CD4-positive, alpha-beta T cell treated with Interleukin-17A for 4 hours (primary cell): ENCODE measurements at places on chromosomes 7 and 10.

DNA sequence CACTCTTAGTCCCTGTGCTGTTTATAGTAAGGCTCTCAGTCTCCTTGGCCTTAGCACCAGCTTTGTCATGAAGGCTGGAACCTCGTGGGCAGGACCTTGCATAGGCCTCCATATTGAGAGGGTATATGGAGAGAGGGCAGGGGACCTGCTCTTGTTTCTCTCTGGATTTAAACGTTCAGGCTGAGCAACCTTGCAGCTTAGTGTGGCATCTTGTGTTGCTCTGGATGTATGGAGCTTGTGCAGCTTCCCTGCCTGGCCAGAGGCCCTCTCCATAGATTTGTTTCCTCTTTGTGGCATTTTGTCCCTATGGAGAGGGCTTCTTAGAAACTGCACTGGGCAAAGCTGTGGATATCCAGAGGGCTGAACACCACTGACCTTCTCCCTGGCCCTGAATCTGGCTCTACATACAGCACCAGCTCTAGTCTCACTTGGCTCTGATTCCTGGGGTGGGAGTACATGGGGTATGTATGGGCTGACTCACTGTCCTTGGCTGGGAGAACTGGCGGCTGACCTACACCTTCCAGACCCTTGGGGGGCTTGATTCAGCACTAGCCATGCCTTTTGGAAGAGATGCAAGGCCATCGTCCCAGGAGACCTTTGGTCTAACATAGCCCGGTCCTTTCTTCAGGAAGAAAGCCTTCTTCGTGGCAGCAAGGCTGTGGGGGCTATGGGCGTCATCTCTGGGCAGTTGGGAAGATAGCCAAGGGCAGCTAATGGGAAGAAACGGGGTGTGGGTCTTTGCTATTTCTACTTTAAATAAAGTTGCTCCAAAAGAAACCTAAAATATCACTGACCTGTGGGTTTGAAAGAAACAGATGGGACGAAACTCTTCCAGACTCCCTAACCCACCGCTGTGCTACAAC lies 30.5 kb downstream of the ITPRIP start:
- no peak for DNase-seq

DNA sequence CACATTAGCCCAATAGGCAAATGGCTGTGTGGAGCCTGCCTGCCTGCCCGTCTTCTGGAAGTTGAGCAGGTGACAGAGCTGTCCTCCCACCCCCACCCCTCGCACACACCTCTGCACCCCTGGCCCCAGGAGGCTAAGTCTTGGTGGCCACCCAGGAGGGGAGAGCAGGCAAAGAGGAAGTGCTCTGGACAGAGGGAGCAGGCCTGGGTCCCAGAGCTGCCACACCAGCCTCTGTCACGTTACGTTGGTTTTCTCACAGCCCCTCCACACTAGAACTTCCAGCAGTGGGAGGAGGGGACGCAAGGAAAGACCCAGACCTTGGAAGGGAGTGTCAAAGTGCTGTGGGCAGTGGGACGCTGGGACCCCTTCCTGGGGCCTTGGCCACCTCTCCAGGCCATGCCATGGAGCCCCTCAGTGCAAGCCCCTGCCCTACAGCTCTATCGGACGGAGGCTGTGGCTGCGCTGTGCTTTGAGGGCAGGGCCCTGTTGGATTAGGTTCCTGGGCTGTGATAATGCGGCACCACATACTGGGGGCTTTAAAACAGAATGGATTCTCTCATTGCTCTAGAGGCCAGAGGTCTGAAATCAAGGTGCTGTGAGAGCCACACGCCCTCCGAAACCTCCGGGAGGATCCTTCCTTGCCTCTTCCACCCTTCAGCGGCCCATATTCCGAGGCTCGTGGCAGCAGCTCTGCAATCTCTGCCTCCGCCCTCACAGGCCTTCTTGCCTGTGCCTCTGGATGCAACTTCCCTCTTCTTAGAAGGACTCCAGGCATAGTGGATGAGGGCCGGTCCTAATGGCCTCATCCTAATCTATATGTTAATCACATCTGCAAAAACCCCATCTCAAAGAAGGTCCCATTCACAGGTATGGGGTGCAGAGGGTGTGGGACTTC lies 9.9 kb downstream of the PRKAG2 start:
- no peak for DNase-seq

DNA sequence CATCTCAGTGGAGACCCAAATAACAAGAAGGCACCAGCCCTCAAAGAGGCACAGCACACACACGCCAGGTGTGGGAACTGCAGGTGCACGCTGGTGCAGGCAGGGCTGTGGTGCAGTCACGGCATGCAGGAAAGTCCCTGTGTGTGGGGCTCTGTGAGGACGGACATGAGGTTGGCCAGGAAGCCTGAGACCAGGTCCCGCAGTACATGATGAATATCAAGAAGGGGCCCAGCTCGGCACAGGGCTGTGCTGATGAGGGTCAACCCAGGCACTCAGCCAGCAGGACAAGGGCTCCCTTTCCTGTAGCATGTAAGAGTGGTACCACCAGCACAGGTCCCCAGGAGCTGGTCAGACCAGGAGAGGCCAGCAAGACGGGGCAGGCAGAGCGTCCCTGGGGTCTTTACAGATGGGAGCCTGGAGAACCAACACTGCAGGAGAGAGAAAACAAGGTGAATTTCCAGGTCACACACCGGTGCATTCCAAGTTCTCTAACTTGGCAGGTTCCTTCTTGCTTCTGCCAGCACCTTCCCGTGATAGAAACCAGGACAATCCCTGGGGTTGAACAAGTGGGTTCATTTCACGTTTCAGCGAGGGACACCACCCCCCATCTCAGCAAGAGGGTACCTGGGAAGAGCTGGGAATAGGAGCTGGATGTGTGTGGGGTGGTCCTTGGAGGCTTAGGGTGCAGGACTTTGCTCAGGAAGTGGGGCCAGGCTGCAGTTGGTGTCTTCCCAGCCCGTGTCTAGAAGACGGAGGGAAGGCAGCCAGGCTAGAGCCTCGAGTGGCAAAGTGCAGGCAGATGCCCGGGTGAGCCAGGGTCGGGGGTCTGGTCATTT lies 244.8 kb upstream of the TCERG1L start:
- DNase-seq = no peak

- DNase-seq = no peak
Measured at GRCh38 chr10:114715171-114715670, 57.1 kb upstream of the ABLIM1 start.

GRCh38 chr7:127949769-127950222 lies 81.4 kb downstream of the LRRC4 start:
- DNase-seq = no peak
